ENCODE measurements at places on chromosomes 13 and 19.

DNA sequence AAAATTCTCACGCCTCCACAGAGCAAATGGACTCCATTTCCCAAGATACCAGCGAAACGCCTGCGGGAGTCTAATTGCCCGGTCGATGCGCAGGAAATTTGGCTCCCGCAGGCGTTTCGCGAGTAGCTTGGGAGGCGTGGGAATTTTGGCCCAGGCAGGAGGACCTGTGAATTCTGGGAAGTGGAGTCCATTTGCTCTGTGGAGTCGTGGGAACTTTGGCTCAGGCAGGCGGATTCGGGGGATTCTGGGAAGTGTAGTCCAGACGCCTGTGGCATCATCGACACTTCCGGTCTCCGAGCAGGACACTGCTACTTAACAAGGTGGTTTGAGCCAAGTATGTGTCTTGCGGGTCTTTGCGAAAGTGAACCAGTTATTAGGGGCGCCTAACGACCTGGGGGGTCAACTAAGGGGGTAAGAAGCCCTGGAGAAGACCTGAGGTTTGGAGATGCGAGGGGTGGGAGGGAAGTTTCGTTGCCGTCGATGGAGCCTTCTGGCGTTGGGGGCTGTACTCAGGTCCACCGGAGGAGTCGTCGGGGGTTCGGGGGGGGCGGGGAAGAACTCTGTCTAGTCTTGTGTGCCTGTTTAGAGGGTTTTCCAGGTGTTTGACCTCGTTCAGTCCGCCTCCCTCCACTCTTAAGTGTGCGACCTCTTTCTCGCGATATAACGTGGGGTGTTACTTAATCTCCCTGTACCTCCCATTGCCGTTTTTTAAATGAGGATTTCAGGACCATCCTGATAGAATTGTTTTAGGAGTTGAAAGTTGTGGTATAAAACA lies at the start of gene ZNF155:
Gene ZNF155, plus strand, starts transcription at position 277 of the 775 bp plus-strand sequence. CDS start 4,356 bp downstream, outside the sequence.
- peak; percentile 91 for DNase-seq

- peak; percentile 60 for DNase-seq
Measured at GRCh38 chr13:29878101-29878500, 27.7 kb upstream of the UBL3 start.

GRCh38 chr13:78228940-78229339 lies 310.3 kb upstream of the EDNRB start:
- DNase-seq, result no peak

GRCh38 chr13:23629566-23630272 lies 59.5 kb downstream of the TNFRSF19 start:
- DNase-seq, result no peak

- peak; percentile 82 for DNase-seq
Measured at GRCh38 chr19:54462655-54463530, 685 bp downstream of the LENG9 start.

GRCh38 chr13:51933466-51934058 lies 71.8 kb downstream of the CCDC70 start:
- no peak for DNase-seq

- DNase-seq, result peak; percentile 78
Measured at GRCh38 chr13:27405546-27406134, 18.8 kb upstream of the GTF3A start.

Measured in large intestine (tissue), 12 donors.